ELR (cell line): ENCODE measurements at places on chromosomes 7 and 10.

DNA sequence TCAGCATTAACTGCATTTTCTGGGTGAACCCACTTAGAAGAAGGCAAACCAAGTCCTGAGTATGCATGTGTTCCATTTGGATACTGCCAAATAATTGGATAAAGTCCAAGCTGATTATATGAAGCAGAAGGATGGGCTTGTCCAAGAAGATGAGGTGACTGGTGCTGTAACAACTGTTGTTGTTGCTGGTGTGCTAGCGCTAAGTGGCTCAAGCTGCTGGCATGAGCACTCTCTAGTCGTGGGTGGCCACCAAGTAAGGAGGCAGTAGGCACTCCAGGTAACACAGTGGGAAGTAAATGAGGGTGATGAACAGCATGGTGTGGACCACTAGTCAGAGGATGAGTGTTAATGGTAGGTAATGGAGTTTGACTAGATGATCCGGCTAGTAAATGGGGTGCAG, 80.4 kb downstream of the NRBF2 start:
- no peak for DNase-seq

GRCh38 chr7:4612939-4613841, 68.9 kb upstream of the FOXK1 start:
- DNase-seq = peak; percentile 42

GRCh38 chr7:131364767-131365344, 37.2 kb downstream of the MKLN1 start:
- no peak for DNase-seq

- peak; percentile 15 for DNase-seq
These were observed 21.5 kb upstream of the AKR1C1 start for GRCh38 chr10:4941540-4942330.

DNA sequence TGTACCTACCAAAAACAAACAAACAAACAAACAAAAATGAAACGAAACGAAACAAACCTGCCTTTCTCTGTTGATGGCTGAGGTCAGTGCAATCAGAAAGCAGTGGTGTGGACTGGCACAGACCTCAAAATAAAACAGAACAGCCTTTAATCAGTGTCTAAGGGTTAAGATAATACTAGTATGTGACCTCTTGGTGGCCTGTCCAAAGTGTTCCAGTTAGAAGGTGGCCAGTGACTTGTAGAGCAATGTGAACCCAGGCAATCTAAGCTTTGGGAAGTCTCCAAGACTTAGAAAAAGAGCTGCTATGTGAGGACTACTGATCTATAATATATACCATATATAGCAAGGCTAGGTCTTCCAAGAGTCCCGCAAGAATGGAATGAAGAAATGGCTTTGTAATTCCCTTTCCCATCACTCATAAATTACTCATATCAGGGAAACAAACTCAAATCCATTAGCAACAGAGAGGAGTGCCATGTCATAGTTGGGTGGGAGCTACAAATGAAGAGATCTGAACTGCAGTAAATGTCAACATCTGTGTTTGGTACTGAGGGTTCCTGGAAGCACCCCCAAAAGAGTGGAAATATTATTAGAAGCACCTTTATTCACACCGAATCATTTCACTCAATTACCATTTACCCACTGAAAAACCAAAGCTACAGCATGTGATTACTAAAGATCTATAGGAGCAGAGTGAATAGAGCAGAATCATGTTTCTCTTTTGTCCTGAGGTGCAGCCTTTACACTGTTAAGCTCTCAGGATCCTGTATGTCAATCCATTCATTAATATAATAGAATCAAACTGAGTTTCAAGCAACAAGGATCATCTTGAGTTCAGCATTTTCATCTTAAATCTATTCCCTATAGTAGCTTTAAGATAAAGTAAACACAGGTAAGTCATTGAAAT, 28.0 kb downstream of the ABLIM1 start:
- DNase-seq = peak; percentile 24

- peak; percentile 34 for DNase-seq
These were observed 50.3 kb upstream of the EGR2 start for GRCh38 chr10:62866451-62866850.

DNA sequence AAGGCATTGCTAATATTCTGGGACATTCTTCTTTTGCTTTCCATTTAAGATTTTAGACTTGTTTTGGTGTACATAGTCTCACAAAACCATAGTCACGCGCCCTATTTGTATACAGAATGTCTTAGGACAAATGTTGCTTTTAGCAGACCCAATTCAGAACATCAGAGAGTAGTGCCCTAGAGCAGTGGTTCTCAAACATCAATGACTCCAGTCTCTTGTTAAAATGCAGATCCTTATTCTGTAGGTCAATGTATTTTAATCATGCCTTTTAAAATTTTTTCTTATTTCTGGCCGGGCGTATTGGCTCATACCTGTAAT, 127.4 kb upstream of the EFCAB10 start:
- DNase-seq = no peak

- no peak for DNase-seq
These were observed 266.5 kb upstream of the MKLN1 start for GRCh38 chr7:131061158-131061557.

GRCh38 chr10:110656612-110657011, 12.5 kb downstream of the RBM20 start:
- DNase-seq = no peak

DNA sequence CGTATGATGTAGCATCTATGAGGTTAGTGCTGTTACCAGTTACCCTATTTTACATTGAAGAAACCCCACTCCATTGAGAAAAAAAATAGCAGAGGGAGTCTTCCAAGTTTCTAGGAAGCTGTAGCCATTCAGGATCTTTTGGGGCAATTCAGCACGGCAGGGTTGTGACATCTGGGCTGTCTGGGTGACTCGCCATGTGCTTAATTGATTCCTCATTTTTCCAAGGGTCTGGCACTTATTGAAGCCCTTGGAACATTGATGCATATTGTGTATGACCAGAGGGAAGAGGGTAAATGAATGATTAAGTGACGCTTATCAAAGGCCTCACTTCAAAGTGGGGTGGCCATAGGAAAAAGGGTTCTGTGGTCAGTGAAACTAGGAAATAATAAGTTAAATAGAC, 248.7 kb downstream of the ARHGAP12 start:
- DNase-seq = no peak

DNA sequence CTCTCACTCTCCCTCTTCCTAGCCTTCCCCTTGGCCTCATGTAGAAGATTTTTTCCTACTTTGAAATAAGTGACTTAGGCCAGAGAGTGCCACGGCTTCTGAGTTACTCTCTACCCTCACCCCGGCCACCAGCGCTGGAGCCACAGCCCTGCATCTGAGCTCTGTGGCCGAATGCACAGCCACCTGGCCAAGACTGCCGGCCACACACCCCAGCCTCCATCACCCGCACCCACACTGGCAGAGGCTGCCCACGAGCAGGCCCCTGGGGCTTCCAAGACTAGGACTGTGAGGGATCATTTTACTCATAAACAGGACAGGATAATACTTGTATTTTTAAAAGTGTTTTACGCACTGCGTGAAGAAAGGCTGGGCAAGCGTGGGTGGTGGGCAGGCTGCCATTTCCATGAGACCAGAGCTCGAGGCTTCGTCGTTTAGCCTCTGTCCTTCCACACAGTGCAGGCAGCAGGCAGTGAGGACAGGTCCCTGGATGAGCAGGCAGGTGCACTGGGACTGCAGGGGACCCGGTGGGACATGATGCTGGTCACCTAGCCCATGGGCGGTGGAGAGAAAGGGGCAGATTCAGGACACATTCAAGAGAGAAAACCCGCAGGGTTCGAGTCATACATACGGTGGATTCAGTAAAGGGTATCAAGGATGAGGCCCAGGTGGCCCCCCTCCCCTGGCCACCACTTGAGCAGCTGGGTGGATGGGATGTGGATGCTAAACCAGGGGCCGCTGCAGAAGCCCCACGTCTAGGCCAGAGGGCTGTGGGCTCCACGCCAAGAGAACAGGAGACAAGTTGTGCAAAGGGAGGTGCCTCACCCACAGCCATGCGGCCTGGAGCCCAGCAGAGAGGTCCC, 35.5 kb upstream of the RNF32 start:
- DNase-seq = no peak

DNA sequence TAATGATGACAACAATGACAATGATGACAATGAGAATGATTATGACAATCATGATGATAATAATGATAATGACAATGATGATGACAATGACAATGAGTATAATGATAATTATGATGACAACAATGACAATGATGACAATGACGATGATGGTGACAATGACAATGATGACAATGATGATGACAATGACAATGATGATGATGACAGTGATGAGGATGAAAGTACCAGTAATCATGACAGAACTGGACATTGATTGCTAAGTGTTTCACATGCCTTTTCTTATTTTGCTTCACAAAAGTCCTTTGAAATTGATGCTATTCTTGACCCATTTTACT, 1106.0 kb upstream of the AUTS2 start:
- DNase-seq = no peak

GRCh38 chr10:129940617-129941198, 23.4 kb downstream of the EBF3 start:
- DNase-seq = no peak

DNA sequence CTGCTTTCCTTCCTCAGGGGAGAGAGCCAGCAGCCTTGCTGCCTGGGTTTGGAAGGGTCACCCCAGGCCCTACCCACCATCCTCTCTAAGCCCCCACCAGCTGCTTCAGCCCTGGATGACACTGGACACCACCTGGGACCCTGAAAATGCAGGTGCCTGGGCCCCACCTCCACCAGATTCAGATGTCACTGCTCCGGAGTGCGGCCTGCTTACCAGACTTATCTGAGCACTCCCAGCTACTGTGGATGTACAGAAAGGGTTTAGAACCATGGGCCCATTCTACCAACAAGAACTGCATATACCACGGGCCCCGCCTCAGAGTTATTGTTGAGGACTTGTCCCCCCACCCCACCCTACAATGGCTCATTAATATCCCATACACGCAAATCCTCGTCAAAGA, 172.3 kb downstream of the PTPRN2 start:
- no peak for DNase-seq

GRCh38 chr7:6350433-6351058, 78.1 kb upstream of the CYTH3 start:
- no peak for DNase-seq

DNA sequence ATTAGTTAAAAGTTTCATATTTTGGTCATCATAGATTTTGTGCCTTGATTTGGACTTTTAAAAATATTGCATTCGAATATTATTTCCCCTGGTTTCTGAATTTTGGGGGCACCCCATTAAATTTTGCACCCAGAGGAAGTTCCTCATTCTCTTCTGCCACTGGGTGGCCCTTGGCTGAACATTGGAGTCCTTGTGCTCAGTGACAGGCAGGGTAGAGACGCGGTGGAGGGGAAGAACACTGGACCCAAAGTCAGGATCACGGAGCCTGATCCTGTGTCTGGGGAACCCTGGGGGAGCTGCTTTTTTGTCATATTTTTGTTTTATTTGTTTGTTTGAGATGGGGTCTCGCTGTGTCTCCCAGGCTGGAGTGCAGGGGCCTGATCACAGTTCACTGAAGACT, 74.7 kb downstream of the MKI67 start:
- DNase-seq = no peak

- DNase-seq = peak; percentile 13
These were observed 287.4 kb downstream of the C7orf25 start for GRCh38 chr7:42624471-42624870.
